Kidney glomerular epithelial cell (primary cell): ENCODE measurements at places on chromosomes 16 and 17.

DNA sequence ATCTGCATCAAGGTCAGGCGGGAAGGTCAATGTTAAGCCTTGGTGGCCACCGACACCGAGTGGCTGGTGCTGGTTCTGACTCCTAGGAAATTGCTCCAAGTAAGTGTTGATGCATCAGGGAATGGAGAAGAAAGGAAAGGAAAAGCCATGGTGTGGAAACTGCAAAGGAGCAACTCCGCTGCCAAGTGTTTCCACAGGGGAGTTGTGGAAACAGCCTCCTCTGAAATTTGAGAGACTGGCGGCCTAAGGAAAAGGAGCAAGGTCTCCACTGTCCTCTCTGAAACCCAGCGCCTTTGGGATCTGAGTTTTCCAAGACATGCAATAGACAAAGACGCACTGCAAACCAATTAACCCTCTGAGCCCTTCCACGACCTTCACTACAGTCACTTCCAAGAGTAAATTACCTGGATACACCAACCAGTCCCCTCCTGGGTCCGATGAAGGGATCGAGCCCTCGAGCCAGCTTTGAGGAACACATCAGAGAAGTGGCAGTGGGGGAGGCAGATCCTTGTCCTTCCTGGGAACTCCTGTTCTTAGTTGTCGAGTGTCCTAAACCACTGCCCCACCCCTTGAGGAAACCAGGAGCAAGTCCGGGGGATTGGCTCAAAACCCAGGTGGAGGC is 51.1 kb downstream of the SRL start:
- DNase-seq = no peak

- peak; percentile 96 for DNase-seq
Observed at GRCh38 chr16:80968386-80969113, 38.1 kb downstream of the CMC2 start.

DNA sequence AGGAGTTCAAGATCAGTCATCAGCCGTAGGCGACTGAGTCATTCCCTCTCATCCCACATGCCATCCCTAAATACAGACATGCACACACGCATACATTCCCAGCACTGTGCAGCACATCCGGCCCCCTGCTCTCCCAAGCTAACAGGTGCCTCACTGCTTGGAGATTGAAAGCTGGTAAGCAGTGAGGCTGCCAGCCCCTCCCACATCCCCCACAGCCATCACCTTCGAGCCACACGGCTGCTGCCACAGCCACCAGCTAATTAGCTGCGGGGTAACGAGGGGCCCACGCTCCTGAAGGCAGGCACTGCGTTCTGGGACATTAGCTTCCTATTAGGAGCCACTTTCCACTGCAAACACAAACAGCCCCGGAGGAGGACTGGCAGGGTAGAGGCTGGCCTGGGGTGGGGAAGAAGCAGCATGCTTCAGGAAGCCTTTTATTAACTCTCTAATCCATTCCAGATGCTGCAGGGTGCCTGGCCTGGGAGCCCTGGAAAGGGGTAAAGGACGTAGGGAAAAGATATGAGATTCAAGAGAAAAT is 179.6 kb downstream of the CCT6B start:
- DNase-seq = no peak

DNA sequence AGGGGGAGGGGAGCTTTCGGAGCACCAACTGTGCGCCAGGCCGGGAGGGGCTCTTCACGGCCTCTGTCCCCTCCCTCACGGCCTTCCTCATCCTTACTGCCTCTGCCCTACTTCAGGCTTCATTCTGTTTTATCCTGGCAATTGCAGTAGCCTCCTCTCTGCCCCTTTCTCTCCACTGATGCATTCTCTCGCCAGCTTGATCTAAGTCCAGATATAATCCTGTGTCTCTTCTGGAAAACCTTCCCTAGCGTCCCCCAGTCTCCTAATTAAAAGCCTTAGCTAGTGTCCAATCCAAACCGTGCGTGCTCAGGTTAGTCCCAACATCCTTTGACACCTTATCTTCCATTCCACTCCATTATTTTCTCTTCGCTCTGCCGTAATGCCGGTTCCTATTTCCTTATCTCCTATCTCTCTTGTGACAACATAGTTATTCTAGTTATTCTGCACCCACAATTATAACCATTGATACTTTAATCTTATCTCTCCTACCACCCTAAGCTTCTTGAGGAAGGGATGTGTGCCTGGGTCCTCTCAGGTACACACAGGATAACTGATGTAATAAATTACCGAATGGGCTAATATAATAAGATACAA is 869 bp downstream of the ZNF48 start:
- DNase-seq = peak; percentile 19

DNA sequence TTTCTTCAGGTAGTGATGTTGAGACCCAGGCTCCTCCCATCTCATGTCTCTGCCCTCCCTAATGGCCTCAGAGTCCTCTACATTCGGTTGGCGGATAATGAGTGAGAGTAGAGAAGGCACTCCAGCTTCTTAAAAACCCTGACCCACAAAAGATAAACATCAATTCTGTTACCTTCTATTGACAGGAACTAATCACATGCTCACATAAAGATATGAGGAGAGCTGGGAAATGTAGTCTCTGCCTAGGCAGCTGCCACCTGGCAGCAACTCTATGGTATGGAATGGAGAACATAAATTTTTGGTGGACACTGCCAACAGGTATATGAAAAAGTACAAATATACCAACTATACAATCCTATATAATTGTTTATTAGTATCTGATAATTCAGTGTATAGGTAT is 110.7 kb upstream of the HLF start:
- no peak for DNase-seq

DNA sequence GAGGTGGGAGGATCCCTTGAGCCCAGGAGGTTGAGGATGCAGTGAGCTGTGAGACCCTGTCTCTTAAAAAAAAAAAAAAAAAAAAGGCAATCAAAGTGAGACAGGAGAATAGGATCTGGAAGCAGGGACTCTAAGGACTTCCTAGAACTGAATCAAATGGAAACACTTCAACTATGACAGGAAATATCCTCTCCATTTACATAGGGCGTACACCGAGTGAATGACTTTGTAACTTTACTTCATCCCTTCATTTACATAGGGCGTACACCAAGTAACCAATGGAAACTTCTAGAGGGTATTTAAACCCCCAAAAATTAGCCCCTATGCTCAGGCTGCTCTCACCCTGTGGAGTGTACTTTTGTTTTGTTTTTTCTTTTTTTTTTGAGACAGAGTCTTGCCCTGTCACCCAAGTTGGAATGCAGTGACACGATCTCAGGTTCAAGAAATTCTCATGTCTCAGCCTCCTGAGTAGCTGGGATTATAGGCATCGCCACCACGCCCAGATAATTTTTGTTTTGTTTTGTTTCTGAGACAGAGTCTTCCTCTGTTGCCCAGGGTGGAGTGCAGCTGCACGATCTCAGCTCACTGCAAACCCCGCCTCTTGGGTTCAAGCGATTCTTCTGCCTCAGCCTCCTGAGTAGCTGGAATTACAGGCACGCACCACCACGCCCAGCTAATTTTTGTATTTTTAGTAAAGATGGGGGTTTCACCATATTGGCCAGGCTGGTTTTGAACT is 9.6 kb upstream of the PRPSAP1 start:
- DNase-seq = no peak

- DNase-seq = no peak
Observed at GRCh38 chr16:4520913-4521312, 17.7 kb downstream of the CDIP1 start.

DNA sequence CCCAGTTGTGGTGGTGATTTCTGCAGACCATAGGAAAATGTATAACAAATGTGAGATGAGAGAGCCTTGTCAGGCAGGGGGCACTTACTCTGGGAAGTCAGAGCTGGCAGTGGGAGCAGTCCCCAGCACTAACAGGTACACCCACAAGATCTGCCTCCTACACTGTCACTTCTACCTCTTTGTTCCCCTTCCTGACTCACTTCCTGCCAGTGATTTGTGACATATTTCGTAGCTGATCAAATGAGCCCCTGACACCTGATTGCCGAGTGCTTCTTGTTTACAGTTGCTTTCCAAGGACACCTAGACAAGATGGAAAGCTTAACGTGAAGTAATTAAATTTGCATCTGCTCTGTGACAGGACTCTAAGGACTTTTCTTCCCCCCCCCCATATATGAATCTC is 40.5 kb downstream of the FTO start:
- no peak for DNase-seq

DNA sequence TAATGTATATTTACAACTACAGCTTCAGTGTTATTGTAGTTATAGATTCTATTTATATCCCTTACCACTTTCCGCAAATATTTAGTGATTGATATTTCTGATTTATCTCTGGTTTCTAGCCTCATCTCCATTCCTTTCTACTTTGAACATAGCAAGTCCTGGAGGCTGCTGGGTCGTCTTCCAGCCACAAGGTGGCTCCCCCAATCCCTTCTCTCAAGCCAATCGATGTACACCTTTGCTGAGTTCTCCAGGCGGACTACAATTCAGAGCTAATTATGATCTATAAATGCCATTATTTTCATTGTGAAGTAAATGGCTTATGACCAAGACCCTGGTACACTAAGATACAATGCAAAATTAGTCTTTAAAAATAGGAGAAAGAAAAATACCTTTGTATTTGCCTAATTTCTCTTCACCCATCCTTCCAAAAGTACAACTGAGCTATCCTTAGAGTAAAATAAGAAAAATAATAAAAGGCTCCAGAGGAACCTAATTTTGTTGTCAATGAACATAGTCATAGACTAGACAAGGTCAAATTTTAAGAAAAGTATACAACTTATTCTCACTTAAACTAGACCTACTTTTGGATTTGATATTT is 122.1 kb downstream of the SKAP1 start:
- peak; percentile 12 for DNase-seq
